ENCODE measurements at places on chromosomes 5 and 9.
A peak's percentile ranks its signal among the peaks of the same experiment; 100 is the strongest.

GRCh38 chr5:119926301-119926700 is 296.9 kb downstream of the FAM170A start:
- H3K27me3 ChIP-seq: no peaks in the 10 kb centered on the region
- no peaks in the 10 kb centered on the region for H3K36me3 ChIP-seq
- H3K4me3 ChIP-seq: no peak overlapping the region

DNA sequence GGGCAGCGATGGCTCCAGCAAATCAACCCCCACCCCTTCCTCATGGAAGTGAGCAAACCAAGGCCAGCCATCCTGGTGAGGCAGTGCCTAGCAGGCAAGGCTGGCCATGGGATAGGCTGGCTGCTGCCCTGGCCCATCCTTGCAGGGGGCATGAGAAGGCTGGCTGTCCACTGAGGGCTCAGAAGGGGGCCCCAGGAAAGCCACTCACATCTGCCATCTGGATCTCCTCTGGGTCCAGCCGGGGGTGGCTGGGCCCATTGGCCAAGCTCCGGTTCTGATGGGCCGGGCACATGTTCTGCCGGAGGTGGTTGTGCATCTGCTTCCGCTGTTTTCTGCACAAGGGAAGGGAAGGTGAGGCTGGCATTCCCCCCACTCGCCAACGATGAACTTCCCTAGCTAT is 57.1 kb downstream of the PSD2 start:
- H3K27me3 ChIP-seq: peaks cover 4% of the 10 kb centered on the region
- no peak overlapping the region for H3K4me3 ChIP-seq
- H3K27ac ChIP-seq: no peak overlapping the region
- H3K4me1 ChIP-seq: no peaks in the 10 kb centered on the region

DNA sequence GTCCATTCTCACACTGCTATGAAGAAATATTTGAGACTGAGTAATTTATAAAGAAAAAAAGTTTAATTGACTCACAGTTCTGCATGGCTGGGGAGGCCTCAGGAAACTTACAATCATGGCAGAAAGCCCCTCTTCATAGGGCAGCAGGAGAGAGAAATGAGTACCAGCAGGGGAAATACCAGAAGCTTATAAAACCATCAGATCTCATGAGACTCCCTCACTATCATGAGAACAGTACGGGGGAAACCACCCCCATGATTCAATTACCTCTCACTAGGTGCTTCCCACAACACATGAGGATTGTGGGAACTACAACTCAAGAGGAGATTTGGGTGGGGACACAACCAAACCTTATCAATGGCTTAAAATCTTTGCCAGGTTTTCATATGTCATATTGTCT is 20.3 kb upstream of the TENT4A start:
- no peak overlapping the region for H3K27ac ChIP-seq
- H3K36me3 ChIP-seq: no peaks in the 10 kb centered on the region
- H3K27me3 ChIP-seq: no peaks in the 10 kb centered on the region
- H3K4me1 ChIP-seq: no peaks in the 10 kb centered on the region
- no peak for DNase-seq

- peak; percentile 81 for DNase-seq
- H3K27me3 ChIP-seq: no peaks in the 10 kb centered on the region
- no peak overlapping the region for H3K4me3 ChIP-seq
- H3K4me1 ChIP-seq: peaks cover 2% of the 10 kb centered on the region
- no peak overlapping the region for H3K27ac ChIP-seq
Observed at GRCh38 chr9:98087420-98088354, 31.2 kb downstream of the NANS start.

DNA sequence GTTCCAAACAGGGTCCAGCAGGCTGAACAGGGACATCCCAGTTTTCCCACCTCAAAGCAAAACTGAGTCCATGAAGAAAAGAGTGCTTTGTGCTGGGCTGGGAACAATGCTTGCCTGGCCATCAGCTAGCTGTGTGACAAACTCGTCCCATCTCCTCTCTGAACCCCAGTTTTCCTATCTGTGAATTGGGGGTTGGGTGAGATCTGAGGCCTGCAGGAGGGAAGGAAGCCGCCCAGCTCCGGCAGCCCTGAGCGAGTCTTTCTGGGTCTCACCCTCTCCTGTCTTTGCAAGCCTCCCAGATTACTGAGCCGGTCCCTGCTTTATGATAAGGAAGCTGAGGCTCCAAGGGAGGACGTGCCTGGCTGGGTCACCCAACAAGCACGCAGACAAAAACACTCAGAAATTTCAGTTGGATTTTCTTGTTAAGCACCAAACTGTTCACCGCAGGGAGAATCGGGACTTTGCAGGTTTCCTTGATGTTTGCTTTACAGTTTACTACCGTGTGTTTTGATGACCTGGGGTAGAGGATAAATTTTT is 82.6 kb upstream of the LMX1B start:
- H3K27me3 ChIP-seq: no peaks in the 10 kb centered on the region
- H3K36me3 ChIP-seq: no peaks in the 10 kb centered on the region
- no peak overlapping the region for H3K4me3 ChIP-seq

DNA sequence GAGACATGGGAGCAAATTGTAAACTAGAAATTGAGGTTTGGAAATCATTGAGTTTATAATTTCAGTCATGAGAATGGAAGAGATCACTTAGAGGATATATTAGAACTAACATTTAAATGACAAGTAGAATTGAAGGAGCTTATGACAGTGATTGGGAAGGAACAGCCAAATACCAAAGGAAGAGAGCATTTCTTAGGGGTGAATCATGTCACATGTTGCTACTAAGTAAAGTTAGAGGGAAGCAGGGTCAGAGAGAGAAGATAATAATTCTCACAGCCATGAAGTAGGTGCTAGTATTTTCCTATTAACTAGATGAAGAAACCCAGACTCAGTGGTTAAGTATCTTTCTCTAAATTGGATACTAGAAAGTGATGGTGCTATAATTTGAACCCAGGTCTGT is 59.3 kb downstream of the COMMD10 start:
- H3K4me1 ChIP-seq: no peaks in the 10 kb centered on the region
- H3K36me3 ChIP-seq: no peaks in the 10 kb centered on the region
- H3K4me3 ChIP-seq: no peak overlapping the region

DNA sequence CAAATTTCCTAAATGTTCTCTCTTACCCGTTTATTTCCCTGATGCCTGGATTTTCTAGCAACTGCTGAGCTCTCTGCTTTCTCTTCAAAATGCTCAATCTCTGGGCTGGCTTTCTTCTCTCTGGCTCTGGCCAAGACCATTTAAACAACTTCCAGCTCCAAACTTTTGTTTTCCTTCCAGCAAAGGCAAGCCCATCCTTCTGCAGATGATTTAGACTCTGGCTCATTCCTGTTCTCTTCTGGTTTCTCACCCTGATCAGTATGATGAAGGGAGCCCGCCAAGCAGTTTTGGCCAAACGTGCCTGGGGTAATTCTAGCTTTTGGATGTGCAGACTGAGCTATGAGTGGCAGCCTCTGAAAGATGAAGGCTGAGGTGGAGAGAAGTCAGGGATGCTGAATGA is 78.1 kb downstream of the HSPA4 start:
- H3K4me3 ChIP-seq: no peak overlapping the region
- peaks cover 3% of the 10 kb centered on the region for H3K4me1 ChIP-seq
- no peak for DNase-seq
- no peaks in the 10 kb centered on the region for H3K27me3 ChIP-seq
- H3K36me3 ChIP-seq: no peaks in the 10 kb centered on the region

GRCh38 chr9:135240871-135241311 is 153.4 kb downstream of the OLFM1 start:
- no peaks in the 10 kb centered on the region for H3K4me1 ChIP-seq
- H3K4me3 ChIP-seq: no peak overlapping the region
- no peaks in the 10 kb centered on the region for H3K27me3 ChIP-seq
- no peak for DNase-seq
- H3K27ac ChIP-seq: no peak overlapping the region

- H3K4me3 ChIP-seq: no peak overlapping the region
- H3K36me3 ChIP-seq: no peaks in the 10 kb centered on the region
- H3K27ac ChIP-seq: no peak overlapping the region
- H3K27me3 ChIP-seq: no peaks in the 10 kb centered on the region
- peaks cover 2% of the 10 kb centered on the region for H3K4me1 ChIP-seq
- DNase-seq: peak; percentile 38
Observed at GRCh38 chr9:71966601-71967000, 55.2 kb downstream of the C9orf85 start.

GRCh38 chr5:173155912-173156311 is 11.6 kb downstream of the BNIP1 start:
- no peak overlapping the region for H3K4me3 ChIP-seq
- H3K36me3 ChIP-seq: peaks cover 3% of the 10 kb centered on the region
- no peaks in the 10 kb centered on the region for H3K27me3 ChIP-seq
- no peaks in the 10 kb centered on the region for H3K4me1 ChIP-seq

DNA sequence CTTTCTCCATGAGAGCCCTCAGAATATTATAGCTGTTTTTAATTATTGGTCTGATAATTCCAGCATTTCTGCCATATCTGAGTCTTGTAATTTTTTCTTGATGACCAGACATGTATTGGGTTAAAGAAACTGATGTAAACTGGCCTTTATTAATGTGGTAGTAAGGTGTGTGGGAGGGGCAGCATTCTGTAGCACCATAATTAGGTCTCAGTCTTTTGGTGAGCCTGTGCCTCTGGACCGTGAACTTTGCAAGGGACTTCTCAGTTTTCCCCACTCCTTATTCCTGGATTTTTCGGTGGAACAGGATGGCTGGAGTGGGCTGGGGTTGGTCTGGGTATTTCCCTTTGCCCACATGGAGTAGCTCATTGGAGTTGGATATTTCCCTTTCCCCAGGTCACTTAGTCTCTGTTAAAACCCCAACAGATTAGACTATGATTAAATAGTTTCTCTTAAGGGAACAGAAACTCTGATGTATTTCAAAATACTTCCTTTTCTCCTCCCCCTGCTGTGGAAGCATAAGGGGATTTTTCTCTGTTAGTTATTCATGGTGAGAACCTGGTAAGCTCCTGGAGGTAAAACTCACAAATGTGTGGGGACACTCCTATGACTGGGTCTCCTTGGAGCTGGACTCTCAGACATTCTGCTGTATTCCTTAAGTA is 52.4 kb downstream of the FSD1L start:
- no peak overlapping the region for H3K4me3 ChIP-seq
- H3K27me3 ChIP-seq: no peaks in the 10 kb centered on the region
- no peak for DNase-seq
- H3K36me3 ChIP-seq: no peaks in the 10 kb centered on the region
- H3K4me1 ChIP-seq: no peaks in the 10 kb centered on the region

- H3K36me3 ChIP-seq: no peaks in the 10 kb centered on the region
- no peak for DNase-seq
- no peak overlapping the region for H3K4me3 ChIP-seq
- no peaks in the 10 kb centered on the region for H3K27me3 ChIP-seq
Observed at GRCh38 chr9:94847486-94847885, 121.0 kb downstream of the AOPEP start.

GRCh38 chr5:33240558-33240957 is 200.2 kb upstream of the TARS1 start:
- no peak overlapping the region for H3K4me3 ChIP-seq
- DNase-seq: no peak
- no peaks in the 10 kb centered on the region for H3K27me3 ChIP-seq
- no peaks in the 10 kb centered on the region for H3K36me3 ChIP-seq
- peaks cover 2% of the 10 kb centered on the region for H3K4me1 ChIP-seq

- peak; percentile 21 for DNase-seq
- no peaks in the 10 kb centered on the region for H3K27me3 ChIP-seq
- H3K36me3 ChIP-seq: no peaks in the 10 kb centered on the region
Observed at GRCh38 chr9:112631313-112632070, 86.4 kb downstream of the INIP start.

DNA sequence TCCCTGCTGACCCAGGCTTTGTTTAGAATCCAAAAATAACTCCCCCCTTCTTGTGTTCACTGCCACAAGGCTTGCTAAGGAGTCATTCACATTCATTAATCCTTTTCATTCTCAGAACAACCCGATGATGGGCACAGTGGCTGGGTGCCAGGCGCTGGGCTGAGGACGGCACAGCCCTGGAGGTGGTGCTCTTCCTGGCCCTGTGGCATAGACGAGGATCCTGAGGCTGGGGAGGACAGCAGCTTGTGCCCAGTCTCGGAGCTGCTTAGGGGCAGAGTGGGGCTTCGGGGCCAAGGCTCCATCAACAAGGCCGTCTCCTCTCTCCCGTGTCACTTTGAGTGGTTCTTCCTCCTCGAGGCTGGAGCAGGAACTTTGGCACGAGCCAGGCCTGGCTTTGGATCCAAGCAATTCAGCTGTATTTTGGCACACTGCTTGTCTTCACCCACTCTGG is 166.7 kb downstream of the TTLL11 start:
- no peaks in the 10 kb centered on the region for H3K36me3 ChIP-seq
- no peaks in the 10 kb centered on the region for H3K4me1 ChIP-seq
- no peak for DNase-seq
- H3K27me3 ChIP-seq: no peaks in the 10 kb centered on the region
- no peak overlapping the region for H3K4me3 ChIP-seq
- no peak overlapping the region for H3K27ac ChIP-seq

GRCh38 chr9:112618385-112619009 is 99.4 kb downstream of the INIP start:
- no peak overlapping the region for H3K4me3 ChIP-seq
- H3K4me1 ChIP-seq: no peaks in the 10 kb centered on the region
- no peak overlapping the region for H3K27ac ChIP-seq
- H3K36me3 ChIP-seq: no peaks in the 10 kb centered on the region
- DNase-seq: no peak

DNA sequence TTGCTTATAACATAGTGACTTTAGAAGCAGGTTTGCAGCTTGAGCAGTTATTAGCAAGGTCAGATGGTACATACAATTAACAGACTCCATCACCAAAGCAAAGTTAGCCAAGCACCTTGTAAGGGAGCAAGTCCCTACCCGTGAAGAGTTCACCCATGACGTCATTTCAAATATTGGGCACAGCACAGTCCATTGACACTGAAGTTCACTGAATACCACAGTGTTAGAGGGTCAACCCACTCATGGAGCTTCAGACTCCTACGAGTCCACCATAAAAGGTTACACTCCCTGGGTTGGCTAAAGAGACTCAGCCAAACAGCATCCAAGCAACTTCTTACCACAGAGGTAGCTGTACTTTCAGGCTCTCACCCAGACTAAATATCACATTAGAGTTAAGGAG is 77.5 kb downstream of the GALNT10 start:
- no peaks in the 10 kb centered on the region for H3K36me3 ChIP-seq
- H3K4me3 ChIP-seq: no peak overlapping the region
- H3K27me3 ChIP-seq: no peaks in the 10 kb centered on the region
- peaks cover 10% of the 10 kb centered on the region for H3K4me1 ChIP-seq

GRCh38 chr9:37632479-37632878 is 18.3 kb upstream of the FRMPD1 start:
- H3K27me3 ChIP-seq: no peaks in the 10 kb centered on the region
- DNase-seq: no peak
- H3K4me3 ChIP-seq: no peak overlapping the region
- no peaks in the 10 kb centered on the region for H3K4me1 ChIP-seq
- no peaks in the 10 kb centered on the region for H3K36me3 ChIP-seq

Data from mesendoderm (in vitro differentiated cells).